ENCODE measurements at places on chromosomes 3 and 15.

- DNase-seq: peak; percentile 26
These were observed 77.7 kb downstream of the CBLB start for GRCh38 chr3:105791131-105791530.

GRCh38 chr15:27902680-27903385 is 196.3 kb downstream of the OCA2 start:
- DNase-seq: no peak

- DNase-seq: peak; percentile 78
These were observed 116.1 kb downstream of the KLF13 start for GRCh38 chr15:31442699-31443111.

DNA sequence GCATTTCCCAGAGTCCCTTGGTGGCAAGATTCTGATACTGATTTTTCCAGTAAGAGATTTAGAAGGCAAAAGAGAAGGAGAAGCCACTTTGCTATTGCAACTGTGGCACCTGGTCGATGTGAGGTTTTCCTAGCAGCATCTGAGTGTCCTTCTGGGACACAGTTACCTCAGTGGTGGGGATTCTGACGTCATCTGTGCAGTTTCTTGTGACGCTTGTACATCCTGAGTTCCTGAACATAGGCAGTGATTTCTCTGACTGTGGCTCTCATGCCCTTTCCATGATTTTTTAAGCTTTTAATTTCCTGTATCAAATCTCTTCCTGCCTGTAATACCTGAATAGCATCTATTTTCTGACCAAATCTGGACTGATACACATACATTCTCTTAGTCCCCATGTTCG is 8.9 kb downstream of the USP13 start:
- no peak for DNase-seq

GRCh38 chr3:118479376-118479775 is 555.3 kb downstream of the IGSF11 start:
- DNase-seq: no peak

DNA sequence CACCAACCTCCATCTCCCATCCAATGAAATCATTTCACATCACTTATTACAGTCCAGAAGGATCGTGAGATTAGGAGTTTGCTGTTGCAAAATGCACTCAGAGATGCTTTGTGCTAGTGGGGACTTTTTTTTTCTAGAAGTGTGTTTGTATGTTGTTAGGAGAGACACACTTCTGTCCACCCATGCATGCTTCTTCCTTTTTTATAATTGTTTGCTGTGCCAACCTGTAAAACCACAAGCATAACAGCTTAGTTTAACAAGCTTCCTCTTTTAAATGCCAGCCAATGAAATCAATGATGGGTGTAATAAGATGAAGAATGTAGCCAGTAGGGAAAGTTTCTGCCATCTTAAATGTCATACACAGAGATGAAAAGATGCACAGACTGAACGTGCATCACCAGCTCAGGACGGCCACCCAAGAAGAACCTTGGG is 305.6 kb upstream of the STT3B start:
- DNase-seq: no peak

DNA sequence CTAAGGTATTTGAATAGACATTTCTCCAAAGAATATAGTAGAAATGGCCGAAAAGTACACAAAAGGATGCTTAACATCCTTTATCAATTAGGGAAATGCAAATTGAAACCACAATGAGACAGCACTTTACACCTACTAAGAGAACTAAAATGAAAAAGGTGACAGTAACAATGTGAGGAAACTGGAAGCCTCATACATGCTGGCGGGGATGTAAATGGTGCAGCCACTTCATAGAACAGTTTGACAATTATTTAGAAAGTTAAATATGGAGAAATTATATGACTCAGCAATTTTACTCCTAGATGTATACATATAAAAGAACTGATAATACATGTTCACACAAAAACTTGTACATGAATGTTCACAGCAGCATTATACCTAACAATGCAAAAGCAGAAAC is 13.4 kb downstream of the SPICE1 start:
- no peak for DNase-seq

DNA sequence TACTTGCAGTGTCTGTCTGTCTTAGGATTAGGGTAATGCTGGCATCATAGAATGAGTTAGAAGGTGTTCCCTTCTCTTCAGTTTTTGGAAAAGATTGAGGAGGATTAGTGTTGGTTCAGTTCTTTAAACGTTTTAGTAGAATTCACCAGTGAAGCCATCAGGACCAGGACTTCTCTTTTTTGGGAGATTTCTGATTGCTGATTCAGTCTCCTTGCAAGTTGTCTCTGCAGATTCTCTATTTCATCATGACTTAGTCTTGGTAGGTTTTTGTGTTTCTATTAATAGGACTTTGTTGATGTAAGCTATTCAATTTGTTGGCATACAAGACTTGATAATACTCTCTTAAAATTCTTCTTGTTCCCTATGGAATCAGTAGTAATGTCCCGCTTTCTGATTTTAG is 48.9 kb downstream of the STT3B start:
- DNase-seq: no peak

DNA sequence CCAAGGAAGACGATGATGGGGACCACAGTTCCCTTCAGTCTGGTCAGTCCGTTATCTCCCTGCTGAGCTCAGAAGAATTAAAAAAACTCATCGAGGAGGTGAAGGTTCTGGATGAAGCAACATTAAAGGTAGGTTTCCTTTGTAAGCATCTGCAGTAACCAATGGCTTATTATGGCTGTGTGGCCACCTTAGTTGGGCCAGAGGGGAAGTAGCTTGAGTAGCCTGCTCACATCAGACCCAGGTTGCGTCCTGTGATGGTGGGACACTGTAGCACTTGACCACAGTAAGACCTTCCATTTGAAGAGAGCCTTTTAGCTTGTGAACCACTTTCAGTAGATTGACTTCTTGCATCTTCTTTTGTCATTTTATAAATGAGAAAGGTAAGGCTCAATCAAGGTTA is 22.6 kb downstream of the STARD5 start:
- no peak for DNase-seq

GRCh38 chr3:12553921-12554391 is 2.9 kb upstream of the MKRN2 start:
- DNase-seq: no peak

DNA sequence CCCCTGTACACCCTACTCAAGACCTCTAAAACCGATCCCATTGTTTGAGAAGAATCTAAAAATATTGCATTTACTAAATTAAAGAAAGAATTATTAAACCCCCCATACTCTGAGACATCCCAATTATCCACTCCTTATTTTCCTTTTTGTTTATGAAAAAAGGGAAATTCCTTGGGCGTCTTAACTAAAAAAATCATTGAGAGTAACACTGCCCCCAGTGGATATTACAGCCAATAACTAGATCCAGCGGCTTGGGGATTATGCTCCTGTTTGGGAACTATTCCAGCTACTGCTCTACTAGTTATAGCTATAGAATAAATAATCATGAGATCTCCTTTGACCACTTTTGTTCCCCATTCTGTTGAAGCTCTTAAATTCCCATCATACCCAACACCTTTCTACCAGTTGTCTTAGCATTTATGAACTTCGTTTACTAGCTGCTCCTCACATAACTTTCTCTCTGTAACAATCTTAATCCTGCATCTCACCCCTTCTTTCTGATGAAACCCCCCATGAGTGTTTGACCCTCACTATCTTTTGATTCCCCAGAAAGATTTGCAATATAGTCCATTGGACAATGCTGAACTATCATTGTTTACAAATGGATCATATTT is 12.7 kb upstream of the CFAP91 start:
- DNase-seq: no peak

DNA sequence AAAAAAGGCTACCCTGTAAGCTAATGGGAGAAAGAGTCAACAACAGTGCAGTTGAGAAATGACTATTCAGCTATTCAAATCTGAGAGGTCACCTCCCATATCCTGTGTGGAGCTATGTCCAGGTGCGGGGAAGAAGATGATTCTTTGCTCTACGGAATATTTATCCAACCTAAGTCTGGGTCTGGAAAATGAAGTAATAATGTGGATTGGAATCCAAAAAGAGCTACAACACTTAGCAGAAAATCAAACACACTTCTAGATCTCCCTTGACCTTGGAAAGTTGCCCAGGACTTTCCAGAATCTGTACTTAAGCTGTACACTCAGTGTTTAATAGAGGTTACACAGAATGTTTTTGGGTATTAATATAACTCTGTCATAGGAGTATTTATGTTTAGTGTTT is 251.9 kb downstream of the NAALADL2 start:
- no peak for DNase-seq

DNA sequence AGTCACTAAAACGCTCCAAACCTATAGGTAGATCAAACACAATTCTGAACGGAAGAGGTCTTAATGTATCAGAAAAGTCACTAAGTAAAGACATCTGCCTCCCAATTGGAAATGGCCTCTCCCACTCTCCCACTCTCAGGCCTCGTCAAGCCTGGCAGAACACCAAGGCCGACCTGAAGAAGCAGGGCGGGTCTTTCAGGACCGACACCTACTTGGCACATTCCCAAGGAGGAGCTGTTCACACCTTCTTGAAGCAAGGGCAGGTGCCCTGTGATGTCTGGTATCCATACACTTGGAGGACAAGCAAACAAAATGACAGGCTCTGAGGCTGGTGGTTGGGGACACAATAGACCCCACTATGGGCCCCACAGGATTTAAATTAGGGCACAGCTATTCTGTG is 30.0 kb downstream of the XXYLT1 start:
- DNase-seq: no peak

DNA sequence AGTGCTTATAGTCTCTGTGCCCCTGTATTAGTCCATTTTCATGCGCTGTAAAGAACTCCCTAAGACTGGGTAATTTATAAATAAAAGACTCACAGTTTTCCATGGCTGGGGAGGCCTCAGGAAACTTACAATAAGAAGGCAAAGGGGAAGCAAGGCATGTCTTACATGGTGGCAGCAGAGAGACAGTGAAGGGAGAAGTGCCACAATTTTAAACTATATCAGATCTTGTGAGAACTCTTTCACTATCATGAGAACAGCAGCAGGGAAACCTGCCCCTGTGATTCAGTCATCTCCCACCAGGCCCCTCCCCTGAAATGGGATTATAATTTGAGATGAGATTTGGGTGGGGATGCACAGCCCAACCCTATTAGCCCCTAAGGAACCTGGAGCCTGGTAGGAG is 243.2 kb downstream of the EDEM1 start:
- no peak for DNase-seq

- DNase-seq: no peak
These were observed 69.3 kb upstream of the ST8SIA2 start for GRCh38 chr15:92324101-92324963.

DNA sequence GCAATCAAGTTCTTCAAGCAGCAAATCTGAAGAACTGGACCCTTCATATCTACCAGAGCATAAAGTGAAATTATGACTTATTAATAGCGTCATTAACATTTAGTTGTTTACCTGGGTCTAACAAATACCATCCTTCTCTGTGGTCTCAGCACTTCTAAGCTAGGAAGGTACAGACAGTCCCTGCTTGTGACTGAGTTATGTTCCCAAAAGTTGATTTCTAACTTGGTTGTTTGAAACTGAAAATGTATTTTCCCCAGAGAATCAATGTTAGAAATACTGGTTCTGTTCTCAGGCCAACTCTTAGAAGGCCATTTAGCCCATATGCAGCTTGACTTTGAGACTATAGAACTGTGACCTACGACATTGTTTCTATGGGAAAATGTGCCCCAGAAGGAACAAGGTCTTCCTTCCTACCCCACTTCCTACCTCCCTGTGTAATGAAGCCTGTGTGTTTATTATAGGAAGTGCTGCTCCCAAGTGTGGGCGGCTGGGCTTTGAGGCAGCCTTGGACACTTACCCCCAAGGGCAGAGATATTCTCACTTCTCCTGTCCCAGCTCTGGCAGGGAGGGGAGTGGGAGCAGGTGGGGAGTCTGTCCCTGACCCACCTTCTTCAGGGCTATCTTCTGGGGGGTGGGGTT is 12.2 kb upstream of the MAPK6 start:
- no peak for DNase-seq

DNA sequence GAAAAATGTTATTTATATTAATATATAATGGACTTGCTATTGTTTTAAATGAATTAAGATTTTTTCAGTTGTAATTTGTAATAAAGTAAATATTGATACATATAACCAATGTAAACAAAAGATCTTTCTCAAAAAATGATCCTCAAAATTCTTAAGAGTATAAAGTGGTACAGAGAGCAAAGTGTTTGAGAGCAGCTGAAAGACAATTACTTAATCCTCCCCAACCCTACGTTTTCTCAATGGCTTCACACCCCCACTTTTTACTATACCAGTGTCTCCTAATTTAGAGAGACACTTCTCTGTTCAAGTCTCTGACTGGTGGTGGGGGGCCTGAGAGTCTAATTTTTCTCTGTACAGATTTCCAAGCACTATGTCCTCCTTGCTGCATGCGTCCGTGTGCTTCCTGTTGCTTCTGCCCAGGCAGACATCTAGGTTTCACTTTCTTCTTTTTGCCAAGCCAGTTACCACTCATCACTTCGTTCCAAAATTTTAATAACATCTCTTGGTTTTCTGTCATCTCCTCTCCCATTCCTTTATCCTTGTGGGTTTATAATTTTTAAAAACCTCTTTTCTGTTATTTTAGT is 276.3 kb upstream of the DNAJC19 start:
- DNase-seq: peak; percentile 26

DNA sequence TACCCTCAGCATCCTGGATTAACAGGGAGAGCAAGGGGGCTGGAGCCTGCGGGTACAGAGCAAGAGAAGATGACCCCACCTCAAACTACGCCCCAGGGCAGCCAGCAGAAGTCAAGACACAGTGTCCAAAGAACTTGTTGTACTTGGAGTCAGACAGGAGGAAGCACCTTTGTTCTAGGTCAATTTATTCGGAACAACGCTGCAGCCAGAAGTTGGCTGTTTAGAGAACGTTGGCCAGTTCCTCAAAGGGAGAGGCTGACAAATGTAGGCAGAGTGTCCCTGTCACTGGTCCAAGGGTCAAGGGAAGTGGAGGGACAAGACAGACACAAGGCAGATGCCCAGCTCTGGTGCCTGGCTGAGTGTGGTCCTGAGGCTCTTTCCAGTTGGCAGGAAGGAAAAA is 32.1 kb upstream of the PIAS1 start:
- DNase-seq: no peak

DNA sequence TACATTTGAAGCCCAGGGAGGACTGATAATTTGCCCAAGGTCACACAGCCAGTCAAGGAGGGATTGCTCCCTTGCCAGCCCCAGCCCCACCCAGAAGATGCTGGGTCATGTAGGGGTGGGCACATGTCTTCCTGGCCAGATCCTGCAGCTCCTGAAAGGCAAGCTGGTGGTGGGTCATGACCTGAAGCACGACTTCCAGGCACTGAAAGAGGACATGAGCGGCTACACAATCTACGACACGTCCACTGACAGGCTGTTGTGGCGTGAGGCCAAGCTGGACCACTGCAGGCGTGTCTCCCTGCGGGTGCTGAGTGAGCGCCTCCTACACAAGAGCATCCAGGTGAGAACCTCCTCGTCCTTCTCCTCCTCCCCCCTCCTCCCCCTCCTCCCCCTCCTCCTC is 13.2 kb downstream of the ISG20 start:
- DNase-seq: no peak

GRCh38 chr3:11757441-11757875 is 89.2 kb downstream of the TAMM41 start:
- DNase-seq: no peak
